ENCODE measurements at places on chromosomes 5 and 9.

- DNase-seq, result no peak
These were observed 16.5 kb downstream of the CAPSL start for GRCh38 chr5:35921930-35922329.

- DNase-seq, result no peak
These were observed 4.0 kb downstream of the MEF2C start for GRCh38 chr5:88878976-88879375.

- peak; percentile 7 for DNase-seq
These were observed 66.5 kb downstream of the F2RL2 start for GRCh38 chr5:76556511-76557221.

GRCh38 chr5:172429201-172429940 is 25.0 kb downstream of the SH3PXD2B start:
- no peak for DNase-seq

GRCh38 chr9:97935276-97935675 is 2.7 kb downstream of the HEMGN start:
- DNase-seq, result no peak

DNA sequence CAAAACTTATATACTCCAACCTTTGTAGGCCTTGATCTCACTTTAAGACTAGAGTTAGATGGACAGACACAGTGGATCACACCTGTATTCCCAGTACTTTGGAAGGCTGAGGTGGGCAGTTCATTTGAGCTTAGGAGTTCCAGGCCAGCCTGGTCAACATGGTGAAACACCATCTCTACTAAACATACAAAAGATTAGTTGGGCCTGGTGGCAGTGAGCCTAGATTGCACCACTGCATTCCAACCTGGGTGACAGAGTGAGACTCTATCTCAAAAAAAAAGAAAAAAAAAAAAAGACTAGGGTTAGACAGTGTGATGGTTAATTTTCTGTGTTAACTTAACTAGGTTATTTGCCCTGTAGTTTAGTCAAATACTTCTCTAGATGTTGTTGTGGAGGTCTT is 74.1 kb downstream of the CFAP95 start:
- no peak for DNase-seq

DNA sequence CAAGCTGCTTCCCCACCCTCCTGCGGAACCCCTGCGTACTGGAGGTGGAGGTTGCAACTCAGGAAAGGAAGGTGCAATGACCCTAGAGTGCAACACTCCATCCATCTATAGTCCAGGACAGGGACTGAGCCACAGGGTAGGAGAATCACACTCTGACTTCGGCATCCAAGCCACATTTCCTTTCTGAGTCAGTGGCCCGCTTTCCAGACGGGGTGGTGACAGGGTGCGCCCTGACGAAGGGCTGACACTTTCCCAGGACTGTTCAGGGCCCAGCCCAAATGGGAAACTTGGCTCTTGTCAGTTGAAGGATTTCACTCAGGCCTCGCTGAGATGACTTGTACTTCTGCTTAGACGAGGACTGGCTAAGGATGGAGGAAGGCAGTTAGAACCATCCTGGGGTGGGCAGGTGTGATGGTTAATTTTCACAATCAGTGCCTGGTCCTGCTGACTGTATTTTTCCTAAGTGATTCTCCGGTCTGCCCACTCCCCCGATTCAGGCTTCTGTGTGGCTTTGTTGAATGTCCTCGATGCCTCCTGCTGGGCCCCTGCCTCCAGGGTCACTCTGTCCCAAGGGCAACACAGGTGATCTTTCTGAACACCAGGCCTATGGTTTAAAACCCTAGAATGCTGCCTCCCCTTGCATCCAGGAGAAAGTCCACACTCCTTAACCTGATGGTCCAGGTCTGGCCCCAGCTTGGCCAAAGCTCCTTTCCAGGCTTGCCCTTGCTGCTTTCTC is 228.1 kb downstream of the FSTL4 start:
- DNase-seq, result no peak

- no peak for DNase-seq
These were observed 63.7 kb upstream of the CXCL14 start for GRCh38 chr5:135642488-135642870.

DNA sequence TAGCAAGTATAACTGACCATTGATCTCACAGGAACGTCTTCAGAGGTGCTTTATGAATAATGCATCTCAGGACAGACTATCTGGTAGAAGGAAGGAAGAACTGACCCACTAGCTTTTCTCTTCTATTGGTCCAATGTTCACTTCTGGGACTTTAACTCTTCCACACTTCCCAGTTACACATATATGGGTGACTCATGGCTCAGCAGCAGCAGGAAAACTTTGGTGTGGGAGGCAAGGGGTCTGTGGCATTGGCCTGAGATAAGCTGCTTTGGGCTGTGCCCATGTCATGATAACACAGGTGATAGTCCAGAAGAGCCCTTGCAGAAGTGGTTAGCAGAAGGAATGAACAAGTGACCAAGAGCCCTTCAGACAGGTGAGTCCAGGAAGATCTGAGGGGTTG is 148.8 kb downstream of the RAB3C start:
- no peak for DNase-seq

Measured in CD4-positive, alpha-beta T cell treated with Interferon alpha-2 for 1 hour (primary cell).